ENCODE measurements at places on chromosomes 5 and 9.

DNA sequence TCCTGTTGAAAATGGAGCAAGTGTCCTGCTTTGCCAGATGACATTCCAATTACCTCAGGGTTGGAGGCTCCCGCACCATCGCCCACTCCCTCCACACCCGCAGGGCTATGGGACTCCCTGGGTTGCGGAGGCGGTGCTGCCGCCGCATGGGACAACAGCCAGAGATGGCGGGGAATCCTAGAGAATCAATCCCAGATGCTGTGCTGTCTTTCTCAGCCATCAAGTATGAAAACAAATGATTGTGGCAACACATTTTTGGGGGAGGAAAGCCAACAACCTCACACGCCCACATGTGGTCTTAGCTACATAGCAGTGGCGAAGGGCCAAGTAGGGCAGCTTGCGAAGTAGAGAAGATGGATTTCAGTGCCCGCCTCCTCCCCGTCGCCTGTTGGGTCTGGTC, 46.7 kb downstream of the IL31RA start:
- DNase-seq, result no peak

- no peak for DNase-seq
Observed at GRCh38 chr5:110925398-110925797, 146.1 kb upstream of the TSLP start.

DNA sequence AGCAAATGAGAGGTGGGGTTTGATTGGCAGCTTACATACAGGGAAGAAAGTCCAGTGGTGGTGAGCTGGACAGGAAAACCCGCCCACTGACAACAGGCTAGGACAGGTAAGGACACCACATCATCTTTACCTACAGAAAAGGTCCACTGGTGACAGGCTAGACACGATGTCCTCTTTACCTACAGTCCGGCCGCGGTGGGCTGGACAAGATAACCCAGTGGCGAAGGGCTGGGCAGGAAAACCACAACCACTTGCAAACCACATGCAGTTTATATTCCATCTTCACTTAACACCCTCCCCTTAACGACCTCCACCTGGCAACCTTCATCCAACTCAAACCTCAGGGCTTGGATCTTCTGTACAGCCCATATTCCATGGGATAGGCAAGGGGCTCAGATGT, 5.0 kb upstream of the NIPAL4 start:
- DNase-seq, result no peak

- DNase-seq, result no peak
Observed at GRCh38 chr5:148923023-148923422, 96.6 kb downstream of the ADRB2 start.

DNA sequence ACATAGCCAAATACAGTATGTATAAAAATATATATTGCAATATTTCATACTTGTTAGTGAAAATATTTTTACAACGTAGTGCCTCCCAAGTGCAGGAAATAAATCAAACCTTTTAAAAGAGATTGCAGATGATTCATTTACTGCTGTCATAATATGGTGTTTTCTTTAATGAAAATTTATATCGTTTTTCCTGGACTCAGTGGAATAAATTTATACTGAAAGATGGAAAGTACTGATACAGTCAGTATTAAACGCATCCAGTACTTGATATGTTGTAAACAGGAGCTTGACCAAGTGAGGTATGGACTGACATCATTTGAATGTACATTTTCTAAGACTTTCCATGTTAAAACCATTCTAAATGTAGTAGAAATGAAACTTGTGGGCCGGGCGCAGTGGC, 143.4 kb upstream of the ZNF608 start:
- DNase-seq, result no peak

All from activated effector memory CD4-positive, alpha-beta T cell treated with Interleukin-2 at 50 U/mL for 16 hours (primary cell).